ENCODE measurements at places on chromosomes 1 and 21. TPM values are rescaled to one million over a fixed set of nuclear protein-coding genes. Genes with fewer than 3 reads are reported as not detected.

Gene CD1E
- not detected for total RNA-seq

Gene GPR52
- 0.17 TPM for total RNA-seq

Gene GJB3
- 0.74 TPM for total RNA-seq

Gene VHLL
- not detected for total RNA-seq

Gene MRPL39
- total RNA-seq, result 77.0 TPM

Gene ALX3
- not detected for total RNA-seq

Gene LRRC39
- not detected for total RNA-seq

Gene KIF21B
- 1.2 TPM for total RNA-seq

Gene OR10Z1
- total RNA-seq, result not detected

Gene PKP1
- not detected for total RNA-seq

Gene SWT1
- total RNA-seq, result 6.2 TPM

Gene NUP210L
- not detected for total RNA-seq

Gene SLC5A9
- total RNA-seq, result not detected

Gene C1orf94
- total RNA-seq, result not detected

Gene FCRL6
- total RNA-seq, result not detected

Gene VCAM1
- total RNA-seq, result 0.05 TPM

Gene FOXO6
- total RNA-seq, result 1.0 TPM

Gene FASLG
- not detected for total RNA-seq

Gene DNALI1
- not detected for total RNA-seq

Gene TCEA3
- total RNA-seq, result 0.89 TPM

Gene REG4
- not detected for total RNA-seq

Gene GPA33
- 0.24 TPM for total RNA-seq

Gene PRMT6
- total RNA-seq, result 3.7 TPM

Gene C1QC
- total RNA-seq, result not detected

Gene SPRR1A
- not detected for total RNA-seq

Gene SPRR2G
- total RNA-seq, result not detected

Gene RHCE
- total RNA-seq, result 0.38 TPM

Gene ESPN
- 4.0 TPM for total RNA-seq

Gene CFHR4
- not detected for total RNA-seq

Gene HTR1D
- 4.6 TPM for total RNA-seq

Gene THEM5
- not detected for total RNA-seq

Gene C1QTNF12
- not detected for total RNA-seq

Gene NECAP2
- total RNA-seq, result 68.2 TPM

Gene NFIA
- 0.22 TPM for total RNA-seq

Gene PER3
- total RNA-seq, result 6.0 TPM

Gene SRSF11
- 78.9 TPM for total RNA-seq

Gene MAGI3
- 8.7 TPM for total RNA-seq

Gene SPATA46
- not detected for total RNA-seq

Gene LCE1C
- not detected for total RNA-seq

Gene MFAP2
- total RNA-seq, result 0.41 TPM

Gene LCE2C
- not detected for total RNA-seq

Gene NHLH1
- total RNA-seq, result not detected

Gene SLC25A44
- total RNA-seq, result 35.8 TPM

Gene PTP4A2
- 289 TPM for total RNA-seq
